GM18507 (cell line): ENCODE measurements at places on chromosomes 2 and 18.

DNA sequence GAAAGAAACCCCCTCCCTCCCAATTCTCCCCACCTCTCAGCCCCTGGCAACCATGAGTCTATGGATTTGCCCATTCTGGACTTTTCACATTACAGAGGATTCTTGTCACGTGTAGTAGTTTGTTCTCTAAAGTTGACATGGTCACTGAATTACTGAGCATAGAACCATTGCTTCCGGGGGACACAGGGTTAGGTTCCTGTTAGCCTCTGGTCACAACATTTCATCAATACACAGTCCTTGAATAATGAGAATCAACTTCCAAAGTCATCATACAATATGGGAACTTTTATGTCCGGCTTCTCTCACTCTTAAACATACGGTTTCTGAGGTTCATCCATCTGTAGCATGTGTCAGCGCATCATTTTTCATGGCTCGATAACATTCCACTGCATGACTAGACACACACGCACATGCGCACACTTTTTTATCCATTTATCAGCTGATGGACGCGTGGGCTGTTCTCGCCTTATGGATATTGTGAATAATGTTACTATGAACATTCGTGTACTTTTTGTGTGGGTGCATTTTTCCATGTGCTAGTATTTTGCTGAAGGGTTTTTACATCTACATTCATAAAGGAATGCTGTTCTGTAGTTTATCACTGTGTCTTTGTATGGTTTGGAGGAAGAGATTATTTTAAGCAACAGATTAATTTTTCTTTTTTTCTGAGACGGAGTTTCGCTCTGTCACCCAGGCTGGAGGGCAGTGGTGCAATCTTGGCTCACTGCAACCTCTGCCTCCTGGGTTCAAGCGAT, 48.1 kb downstream of the PARD6G start:
- no peak for DNase-seq

DNA sequence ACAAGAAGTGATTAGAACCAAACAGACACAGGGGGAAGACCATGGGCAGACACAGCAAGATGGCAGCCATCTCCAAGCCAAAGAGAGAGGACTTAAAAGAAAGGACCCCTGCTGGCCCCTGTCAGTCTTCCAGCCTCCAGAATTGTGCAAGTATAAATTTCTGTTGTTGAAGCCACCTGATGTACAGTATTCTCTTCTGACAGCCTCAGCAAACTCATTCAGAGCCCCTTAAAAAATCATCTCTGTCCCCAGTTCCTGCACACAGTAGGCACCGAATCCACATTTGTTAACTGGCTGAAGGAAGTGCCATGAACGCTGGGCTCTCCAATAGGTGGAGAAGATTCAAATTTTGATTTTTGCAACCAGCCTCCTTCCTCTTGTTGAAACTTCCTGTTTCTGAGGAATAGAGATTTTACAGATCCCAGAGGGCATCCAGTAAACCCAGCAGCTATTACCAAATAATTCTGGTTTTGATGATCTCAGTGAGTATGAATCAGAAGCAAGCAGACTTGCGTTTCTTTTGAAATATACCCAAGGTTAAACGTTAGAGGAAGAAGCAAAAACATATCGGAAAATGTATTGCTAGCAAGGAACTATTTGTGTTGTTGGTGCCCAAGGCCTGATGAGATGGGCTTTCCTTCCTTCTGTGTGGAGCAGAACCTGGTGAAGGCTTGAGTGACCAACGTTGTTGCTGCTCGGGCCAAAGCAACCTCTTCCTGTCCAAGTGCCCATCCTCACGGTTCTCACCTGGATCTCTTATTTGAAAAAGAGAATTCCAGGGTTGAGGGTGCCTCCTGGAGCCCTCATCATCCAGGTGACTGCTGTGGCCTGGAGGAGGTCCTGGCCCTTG, 47.7 kb upstream of the PLB1 start:
- DNase-seq, result no peak

- no peak for DNase-seq
These were observed 25.1 kb upstream of the ARHGAP25 start for GRCh38 chr2:68709421-68709911.

- DNase-seq, result no peak
These were observed 271.8 kb upstream of the TFPI start for GRCh38 chr2:187826023-187826422.

- DNase-seq, result no peak
These were observed 99.5 kb upstream of the EPAS1 start for GRCh38 chr2:46197672-46198071.

DNA sequence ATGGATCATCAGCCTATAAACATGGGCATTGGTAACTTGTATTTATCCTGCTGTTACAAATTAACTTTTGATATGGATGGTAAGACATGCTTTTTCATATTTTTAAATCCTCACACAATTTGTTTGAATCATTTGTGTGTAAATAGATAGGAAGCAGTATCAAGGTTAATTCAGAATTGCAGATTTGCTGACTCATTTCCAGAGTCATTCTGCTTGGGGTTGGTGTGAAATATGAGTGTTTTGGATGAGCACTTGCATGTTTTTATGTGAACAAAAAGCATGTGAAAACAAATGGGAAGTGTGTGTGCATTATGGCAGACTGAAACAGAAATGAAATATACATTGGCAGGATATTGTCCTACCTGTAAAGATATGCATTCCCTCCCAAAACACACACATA, 11.8 kb downstream of the CCDC85A start:
- DNase-seq, result no peak

GRCh38 chr2:88230911-88231310, 60.8 kb downstream of the THNSL2 start:
- no peak for DNase-seq

GRCh38 chr2:50782543-50782942, 249.4 kb downstream of the NRXN1 start:
- DNase-seq, result no peak

DNA sequence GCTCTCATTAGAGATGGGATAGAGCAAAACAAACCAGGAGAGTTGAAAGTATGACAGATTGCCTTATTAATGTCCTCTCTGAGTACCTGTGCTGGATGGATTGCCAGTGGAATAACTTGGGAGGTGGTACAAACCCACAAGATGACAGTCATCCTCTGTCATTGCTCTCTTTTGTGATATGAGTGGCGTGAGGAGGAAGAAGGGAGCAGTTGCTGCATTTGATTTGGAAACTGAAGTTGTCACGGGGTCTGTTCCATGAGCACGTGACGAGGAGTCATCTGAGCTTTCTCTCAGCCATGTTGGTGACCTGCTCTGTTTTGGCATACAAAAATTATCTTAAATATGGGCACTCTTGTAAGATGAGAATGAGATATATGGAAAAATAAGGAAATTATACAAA, 204.9 kb downstream of the FAM210A start:
- no peak for DNase-seq

DNA sequence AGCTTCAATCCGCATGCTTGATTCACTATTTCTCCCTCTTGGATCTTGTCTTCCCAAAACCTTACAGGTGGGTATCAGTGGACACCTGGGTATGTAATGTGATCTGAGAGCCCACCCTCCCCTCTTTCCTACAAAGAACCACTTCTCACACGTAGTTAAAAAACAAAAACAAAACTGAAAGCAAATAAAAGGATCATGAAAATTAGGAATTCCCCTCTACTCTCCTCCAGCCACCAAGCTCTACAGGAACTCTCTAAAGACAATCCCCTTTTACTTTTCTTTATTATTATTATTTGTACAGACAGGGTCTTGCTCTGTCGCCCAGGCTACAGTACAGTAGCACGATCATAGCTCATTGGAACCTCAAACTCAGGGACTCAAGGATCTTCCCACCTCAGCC, 40.8 kb upstream of the MYO1B start:
- no peak for DNase-seq

DNA sequence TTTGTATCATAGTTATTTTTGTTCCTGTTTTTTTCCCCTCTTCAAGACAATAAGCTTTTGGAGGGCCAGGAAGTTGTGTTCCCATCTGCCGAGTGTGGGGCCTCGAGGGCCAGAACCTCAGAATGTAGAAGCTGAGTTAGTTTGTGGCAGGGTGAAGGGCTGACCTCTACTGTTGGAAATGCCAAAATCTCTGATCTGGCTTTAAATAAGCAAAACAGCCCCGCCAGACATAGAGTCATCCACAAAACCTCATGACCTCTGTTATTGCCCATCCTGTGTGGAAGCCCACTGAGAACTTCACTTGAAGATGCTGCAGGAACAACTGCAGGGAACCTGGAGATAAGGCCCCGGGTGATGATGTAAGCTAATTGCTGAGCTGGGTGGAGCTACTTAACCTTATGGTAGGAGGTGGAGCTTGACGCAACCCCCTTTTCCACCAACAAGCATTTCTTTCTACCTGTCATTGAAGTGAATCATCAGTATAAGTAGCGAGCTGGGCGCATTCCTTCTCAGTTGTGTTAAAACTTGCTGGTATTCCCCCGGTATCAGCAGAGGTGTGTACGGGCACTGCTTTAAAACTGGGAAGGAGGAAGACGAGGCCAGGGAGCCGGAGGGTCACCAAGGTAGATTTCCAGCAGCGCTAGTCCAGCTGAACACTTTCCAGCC, 177.2 kb downstream of the NEDD4L start:
- no peak for DNase-seq

- no peak for DNase-seq
These were observed 119.6 kb downstream of the FAM210A start for GRCh38 chr18:13606604-13607254.

DNA sequence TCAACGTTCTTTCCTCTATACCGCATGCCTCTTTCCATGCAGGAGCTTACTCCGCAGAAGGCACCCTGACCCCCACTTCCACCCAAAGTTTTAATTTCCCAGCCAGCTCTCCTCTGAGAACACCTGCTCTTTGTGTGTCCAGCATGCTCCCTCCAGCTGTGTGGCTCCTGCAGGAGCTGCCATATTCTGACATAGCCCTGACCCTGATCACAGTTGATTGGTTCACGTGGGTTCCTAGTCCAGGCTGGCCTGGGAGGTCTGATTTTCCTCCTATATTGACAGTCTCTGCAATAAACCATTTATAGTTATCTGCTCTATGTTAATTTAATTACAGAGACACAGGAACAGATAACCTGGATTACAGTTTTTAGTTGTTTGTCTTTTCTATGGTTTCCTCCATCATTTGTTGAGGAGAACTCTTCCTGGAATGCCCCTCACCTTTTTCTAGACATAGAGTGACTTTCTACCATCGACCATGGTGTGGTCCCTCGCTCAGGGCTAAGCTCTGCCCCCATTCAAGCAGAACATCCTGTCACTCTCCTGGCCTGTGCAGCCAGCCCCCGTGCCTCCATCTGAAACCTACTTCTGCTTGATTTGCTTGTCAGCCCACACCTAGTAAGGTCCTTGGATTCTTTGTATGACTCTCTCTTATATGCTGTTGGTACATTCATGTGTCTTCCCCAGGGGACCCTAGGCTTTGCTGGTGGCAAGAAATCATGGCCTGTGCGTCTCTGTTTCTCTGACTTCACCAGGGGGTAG, 231.5 kb downstream of the LPIN1 start:
- DNase-seq, result no peak

DNA sequence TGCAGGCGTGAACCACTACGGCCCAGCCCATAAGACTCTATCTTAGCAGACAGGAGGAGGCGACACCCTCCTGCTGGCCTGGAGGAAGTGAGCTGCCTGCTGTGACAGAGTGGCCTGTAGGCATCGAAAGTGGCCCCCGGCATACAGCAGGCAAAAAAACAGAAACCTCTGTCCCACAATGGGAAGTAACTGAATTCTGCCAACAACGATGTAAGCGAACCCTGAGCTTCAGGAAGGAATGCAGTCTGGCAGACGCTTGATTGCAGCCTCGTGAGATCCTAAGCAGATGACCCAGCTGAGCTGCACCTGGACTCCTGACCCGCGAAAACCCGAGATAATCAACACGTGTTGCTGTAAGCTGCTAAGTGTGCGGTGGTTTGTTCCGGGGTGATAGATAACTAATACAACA, 13.6 kb downstream of the MRO start:
- DNase-seq, result no peak

DNA sequence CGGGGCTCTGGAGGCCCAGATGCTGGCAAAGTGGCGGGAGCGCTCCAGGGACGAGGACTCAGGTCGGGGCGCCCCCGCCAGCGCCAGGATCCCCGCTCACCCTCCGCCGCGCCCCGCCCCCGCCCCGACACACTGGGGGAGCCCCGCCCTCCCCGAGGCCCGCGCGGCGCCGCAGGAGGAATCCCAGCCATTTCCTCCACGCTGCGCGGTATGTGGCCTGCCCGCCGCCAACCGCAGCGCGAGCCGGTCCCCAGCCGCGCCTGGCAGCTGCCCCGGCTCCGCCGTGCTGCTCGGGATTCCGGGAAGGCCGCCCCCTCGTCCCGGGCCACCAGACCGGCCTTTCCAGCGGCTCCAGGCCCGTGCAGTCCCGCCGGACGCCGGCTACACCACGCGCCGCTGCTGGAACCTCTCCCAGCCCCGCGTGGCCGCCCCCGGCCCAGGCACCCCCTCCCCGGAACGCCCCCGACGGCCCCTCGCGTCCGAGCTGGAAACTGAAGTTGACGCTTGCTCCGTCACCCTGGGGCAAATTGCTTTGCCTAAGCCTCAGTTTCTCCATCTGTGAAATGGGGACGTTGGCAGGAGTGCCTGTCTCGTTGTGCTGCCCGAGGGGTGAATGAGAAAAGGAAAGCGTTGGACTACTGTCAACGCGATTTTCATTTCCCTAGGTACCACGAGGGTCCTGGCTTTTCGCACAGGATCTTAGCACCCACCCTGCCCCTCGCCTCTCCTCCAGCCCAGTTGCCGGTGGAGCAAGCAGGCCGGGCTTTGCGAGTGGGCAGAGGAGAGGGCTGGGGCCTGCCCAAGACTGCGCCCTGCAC, 53.6 kb downstream of the PKDCC start:
- DNase-seq, result no peak

DNA sequence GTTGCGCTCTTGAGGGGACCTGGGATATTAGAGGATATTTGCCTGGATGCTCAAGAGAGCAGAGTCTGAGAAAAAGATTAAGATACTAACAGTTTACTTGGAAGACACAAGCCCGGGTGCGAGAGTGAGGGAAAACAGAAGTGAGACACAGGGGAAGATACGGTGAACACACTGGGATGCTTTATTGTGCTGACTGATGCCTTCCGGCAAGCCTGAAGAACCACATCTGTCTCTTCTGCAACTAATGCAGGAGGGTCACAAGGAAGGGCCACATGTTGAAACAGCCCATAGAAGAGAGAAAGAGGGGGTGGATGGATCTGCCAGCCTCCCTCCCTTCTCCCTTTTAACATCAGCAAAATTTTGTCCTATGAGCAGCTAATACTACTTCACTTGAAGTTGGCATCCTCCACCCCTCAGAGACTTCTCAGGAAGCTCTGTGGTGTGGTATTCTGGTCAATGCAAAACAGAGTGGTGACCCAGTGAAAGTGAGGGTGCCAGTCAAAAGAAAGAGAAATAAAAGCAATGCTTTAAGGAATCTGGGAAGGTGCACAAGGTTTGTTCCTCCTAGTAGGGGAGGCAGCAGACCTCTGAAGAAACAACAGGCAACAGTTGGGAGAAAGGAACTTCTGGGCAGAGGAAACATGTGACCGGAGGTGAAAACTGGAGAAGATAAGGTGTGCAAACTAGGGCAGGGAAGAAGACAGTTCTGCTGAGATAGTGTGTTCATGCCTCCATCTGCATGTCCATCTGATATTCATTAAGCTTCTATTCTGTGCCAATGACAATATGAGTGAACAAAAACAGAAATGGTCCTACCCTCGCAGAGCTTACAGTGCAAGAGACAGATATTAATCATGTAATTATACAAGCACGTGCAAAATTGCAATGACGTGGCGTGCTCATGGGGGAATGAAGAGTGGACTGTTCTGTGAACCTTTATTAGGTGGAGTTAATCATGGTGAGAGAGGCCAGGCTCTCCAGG, 107.1 kb downstream of the LYPD6B start:
- DNase-seq, result no peak
